ENCODE measurements at places on chromosomes 1 and 21.
A peak's percentile ranks its signal among the peaks of the same experiment; 100 is the strongest.

- DNase-seq, result no peak
These were observed 348.9 kb downstream of the MATN1 start for GRCh38 chr1:30374400-30375070.

- DNase-seq, result no peak
These were observed 68.9 kb downstream of the NRIP1 start for GRCh38 chr21:14995695-14996490.

DNA sequence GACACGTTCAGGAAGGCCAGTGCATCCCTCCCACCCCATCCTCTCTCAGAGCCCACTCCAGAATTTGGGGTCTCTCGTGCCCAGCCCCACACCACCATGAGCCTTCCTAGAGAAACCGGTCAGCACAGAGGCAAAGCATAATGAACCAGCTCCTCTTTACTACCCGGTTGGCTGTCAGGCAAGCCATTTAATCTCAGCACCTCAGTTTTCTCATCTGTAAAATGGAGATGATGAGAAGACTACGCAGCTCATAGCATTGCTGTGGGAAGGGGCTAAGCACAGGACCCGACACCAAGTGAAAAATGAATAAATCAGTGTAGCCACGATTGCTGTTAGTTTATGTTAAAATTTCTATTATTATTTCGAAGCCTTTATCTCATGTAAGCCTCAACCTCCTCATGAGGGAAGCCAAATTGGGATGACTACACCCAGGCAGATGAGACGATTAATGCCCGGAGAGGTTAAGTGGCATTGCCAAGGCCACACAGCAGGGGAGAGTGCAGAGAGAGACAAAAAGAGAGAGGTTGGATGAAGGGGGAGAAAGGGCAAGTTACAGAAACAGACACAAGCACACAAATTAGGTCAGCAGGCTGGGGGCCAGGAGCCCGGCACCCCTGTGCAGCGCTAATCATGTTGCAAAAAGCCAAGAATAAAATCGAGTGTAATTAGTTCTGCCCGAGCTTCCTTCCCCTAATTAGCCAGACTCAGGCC lies 25.7 kb downstream of the SDC3 start:
- no peak for DNase-seq

DNA sequence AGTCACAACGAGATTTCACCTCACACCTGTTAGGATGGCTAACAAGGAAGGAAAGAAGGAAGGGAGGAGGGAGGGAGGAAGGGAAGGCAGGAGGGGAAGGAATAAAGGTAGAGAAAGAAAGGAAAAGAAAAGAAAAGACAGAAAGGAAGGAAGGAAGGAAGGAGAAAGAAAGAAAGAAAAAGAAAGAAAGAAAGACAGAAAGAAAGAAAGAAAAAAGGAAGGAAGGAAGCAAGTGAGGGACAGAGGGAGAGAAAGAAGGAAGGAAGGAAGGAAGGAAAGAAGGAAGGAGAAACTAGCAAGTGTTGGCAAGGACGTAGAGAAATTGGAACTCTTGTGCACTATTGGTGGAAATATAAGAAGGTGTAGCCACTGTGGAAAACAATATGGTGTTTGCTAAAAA lies 52.2 kb downstream of the CCDC185 start:
- DNase-seq, result no peak

DNA sequence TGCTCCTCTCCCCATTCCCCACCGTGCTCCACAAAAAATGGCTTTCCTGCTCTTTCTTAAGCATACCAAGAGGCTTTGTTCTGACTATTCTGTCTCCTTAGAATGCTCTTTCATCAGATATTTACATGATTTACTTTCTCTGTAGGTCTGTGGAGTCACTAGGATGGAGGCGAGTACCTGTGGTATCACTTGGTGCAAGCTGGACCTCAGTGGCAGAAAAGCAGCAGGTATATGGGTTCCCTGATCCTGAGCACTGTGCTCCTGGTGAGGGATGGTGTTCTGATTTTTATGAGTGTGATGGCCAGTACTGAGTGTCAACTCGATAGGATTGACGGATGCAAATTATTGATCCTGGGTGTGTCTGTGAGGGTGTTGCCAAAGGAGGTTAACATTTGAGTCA lies 10.0 kb downstream of the C1orf87 start:
- no peak for DNase-seq

- DNase-seq, result no peak
These were observed 104.0 kb downstream of the GABPA start for GRCh38 chr21:25838809-25839208.

DNA sequence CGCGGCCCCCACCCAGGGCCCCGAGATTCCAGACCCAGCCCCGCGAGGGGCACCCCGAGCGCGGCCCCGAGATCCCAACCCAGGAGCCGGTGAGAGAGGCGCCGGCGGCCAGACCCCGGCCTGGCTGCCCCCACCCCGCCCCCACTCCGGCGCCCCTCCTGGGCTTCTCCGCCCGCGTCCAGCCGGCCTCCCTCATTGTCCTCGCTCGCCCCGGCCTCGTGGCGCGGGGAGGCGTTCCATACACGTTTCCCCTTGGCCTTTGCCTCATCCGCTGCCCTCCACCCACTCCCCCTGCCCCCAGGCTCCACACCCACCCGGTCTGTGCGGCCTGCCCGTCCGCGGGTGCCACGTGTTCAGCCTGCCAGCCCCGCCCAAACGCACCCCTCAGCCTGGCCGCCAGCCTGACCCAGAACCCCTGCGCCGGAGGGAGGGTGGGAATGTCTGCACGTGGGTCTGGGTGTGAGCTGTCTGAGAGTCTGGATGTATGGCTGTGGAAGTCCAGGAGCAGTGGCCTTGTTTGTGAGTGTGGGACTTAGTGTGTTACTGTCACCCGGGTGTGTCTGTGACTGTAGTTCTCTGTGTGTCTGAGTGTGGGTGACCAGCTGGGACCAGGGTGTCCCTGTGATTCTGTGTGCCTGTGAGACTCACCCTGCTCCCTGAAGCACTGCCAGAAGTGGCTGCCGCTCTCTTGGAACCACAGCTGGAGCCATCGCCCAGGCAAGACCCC lies 681 bp downstream of the B4GALT2 start:
- DNase-seq, result no peak

GRCh38 chr1:46131712-46132528 lies 509 bp downstream of the PIK3R3 start:
- DNase-seq, result peak; percentile 49

DNA sequence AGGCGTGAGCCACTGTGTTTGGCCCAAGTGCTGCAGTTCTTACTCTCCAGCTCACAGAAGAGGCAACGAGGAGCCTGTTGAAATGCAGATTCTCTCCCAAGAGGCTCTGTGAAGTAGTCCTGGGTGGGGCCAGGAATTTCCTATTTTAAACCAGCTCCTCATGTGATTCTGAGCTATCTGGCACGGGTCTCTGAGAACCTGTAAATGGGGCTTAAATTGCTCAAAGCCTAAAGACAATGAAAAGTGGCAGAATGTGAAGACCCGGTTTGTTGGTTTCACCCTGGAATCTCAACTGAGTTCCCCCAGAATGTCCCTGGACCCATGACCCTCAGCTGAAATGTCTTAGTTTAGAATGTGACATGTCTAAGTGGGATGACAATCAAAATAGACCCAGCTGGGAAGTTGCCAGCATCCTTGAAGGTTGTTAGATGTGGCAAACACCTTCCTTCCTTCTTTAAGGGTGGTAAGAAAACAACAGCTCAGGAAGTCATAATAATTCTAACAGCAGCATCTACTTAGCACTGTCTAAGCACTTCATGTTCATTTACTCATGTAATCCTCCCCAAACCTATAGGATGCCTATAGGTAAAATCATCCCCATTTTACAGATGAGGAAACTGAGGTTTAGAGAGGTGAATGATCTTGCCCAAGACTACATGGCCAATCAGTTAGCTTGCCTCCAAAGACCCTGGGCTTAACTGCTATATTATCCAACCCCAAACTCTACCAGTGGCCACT lies 20.9 kb upstream of the ATP5PO start:
- no peak for DNase-seq

GRCh38 chr1:8249838-8250237 lies 68.1 kb upstream of the SLC45A1 start:
- no peak for DNase-seq

GRCh38 chr1:100928128-100928527 lies 32.2 kb downstream of the SLC30A7 start:
- no peak for DNase-seq

- DNase-seq, result no peak
These were observed 112.9 kb downstream of the GREM2 start for GRCh38 chr1:240499012-240499411.

DNA sequence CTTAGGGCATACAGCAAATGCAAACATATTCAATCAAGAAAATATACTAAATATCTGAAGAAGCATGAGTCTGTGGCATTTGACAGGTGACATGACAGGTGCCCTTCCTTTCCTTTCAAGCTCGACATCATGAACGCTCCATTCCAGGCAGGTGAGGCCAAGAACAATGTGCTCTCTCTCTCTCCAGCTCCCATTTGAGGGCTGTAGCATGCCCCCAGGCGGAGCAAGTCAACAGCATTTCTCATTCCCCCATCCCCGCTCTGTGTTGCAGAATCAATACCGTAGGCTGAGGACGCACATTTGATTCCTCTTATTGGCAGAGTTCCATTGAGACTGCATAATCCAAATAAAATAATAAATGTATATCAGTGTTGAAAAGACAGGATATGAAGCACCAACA lies 24.6 kb upstream of the PLPPR4 start:
- DNase-seq, result no peak

DNA sequence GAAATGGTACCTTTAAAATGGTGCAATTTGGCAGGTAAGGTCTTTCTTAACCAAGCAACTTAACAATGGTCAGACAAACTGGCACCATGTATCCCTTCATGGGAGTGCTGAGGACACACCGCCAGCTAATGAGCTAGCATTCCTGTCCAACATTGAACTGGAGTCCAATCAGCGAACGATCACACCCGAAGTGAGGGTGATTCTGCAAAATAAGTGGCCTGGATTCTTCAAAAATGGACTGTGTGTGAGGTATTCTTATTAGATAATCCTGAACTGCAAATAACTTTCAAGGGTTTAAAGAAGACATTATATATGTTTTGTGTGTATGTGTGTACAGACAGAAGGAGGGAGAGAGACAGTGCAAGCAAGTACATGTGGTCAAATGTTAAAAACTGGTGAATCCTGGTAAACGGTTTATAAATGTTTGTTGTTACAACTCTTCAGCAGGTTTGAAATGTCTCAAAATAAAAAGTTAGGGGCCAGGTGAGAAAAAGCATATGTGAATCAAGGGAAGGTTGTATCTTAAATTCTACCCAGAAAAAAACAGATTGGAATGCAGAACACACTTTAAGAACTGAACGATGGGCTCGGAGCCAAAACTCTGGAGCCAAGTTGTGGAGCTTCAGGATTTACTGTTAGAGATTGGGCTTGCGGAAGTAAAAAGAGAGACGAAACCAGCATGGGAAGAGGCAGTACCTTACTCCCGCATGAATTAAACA lies 20.9 kb downstream of the GADD45A start:
- no peak for DNase-seq

- no peak for DNase-seq
These were observed 10.8 kb upstream of the THEM4 start for GRCh38 chr1:151920149-151920548.

DNA sequence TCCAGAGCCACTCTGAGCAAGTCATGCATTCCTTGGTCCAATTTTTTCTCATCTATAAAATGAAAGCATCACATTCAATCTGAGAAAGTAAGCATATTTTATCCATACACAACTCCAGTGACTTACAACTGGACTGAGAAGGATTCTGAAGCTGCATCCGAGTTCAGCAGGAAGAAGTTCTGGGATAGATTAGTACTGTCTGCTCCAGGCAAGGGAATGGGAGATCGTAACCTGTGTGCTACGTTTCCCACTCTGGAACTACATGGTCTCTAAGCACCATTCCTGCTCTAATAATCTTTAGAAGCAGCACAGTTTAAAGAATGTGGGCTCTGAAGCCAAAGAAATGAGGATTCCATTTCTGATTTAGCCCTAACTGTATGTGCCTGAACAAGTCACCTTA lies 79.4 kb downstream of the LACTBL1 start:
- DNase-seq, result no peak

GRCh38 chr1:6414881-6415626 lies 4.7 kb downstream of the HES2 start:
- no peak for DNase-seq

GRCh38 chr1:28322194-28322593 lies 6.6 kb upstream of the MED18 start:
- DNase-seq, result no peak

DNA sequence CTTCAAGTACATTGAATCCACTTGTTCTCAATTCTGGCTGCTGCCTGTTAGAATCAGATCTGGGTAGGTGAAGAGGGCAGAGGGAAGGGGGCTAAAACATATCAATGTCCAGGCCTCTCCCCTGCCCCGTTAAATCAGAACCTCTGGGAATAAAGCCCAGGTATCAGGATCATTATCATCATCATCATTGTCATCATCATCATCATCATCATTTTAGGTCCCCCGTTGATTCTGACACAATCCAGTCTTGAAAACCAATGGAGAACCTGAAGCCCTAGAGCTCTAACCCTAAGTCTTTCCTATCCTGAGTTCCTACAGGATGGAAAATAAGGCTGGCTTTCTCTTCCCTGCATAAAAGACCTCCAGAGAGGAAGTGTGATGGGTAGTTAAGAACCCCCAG lies 93.1 kb downstream of the TAS1R2 start:
- DNase-seq, result no peak

DNA sequence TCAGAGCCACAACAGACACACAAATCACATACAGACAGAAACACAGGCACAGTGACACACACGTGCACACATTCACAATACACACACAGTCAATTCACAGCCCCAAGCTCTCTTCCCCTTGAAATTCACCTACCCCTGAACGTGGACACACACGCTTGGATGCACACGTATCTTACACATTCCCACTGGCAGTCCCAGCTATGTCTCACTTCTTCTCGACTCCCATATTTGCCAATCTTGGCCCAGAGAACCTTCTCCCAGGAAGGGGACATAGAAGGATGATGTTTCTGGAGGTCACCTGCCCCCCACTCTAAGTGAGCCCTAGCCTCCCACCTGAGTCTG lies 1.6 kb downstream of the CRYBG2 start:
- DNase-seq, result no peak

DNA sequence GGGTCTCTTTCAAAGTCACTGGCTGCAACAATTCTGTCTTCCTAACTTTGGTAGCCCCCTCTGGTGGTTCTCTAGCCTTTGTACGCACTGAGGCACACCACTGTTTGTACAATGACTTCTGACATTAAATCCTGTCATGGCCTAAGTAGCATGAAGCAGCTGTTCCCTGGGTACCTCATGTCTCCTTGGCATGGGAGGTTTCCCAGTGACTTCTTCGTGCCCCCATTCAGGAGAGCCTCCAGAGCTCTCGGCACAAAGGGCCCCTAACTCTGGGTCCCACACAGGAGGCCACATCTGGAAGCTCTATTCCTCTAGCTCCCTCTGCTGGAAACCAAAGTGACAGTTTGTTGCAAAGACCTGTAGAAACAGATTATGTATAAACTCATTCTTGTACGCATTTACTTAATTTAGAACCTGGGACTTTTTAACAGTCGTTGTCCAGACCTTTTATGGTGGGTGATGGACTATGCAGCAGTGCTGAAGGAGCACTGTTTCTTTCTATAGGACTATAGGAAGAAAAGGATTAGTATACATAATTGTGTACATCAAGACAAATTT lies 13.4 kb downstream of the SWT1 start:
- no peak for DNase-seq

All from NCI-H187 treated with DMSO at 0.1 percent for 48 hours (cell line).